ENCODE measurements at places on chromosomes 12 and 14.

DNA sequence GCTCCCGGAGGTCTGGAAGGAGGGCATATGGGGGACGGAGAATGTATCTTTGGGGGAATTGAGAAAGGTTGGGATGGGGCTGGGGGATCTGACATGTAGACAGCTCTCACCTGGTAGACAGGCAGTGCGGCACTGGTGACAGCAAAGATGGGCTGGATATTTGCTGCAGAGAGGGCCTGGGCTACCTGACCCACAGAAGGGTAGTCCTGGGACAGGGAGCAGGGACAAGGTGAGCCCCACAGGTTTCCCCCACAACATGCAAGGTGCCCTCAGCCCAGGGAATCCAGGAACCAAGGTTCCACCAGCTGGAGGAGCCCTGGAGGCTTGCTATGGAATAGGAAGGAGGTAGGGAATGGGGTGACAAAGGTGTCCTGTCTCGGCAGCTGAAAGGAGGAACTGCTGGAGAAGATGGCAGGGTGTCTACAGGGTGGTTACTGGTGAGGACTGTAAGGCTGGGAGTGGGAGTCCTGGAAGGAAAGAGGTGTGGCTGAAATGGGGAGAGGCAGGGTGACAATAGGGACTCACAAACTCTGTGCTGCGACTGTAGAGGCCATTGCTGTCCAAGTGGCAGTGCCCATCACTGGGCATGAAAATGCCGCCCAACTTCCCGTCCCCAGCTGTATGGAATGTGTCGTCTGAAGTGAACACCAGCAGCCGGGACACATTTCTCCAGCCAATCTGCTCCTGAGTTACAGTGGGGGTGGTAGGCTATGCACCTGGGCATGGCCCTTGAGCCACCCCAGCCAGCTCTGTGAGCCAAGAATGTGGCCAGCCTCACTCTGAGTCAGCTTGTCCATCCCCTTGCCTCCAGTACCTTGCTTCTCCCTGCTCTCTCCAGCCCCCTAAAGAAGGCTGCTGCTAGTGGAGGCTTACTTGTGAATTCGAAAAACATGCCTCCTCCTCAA is 11.3 kb downstream of the ITGB7 start:
- DNase-seq = no peak

DNA sequence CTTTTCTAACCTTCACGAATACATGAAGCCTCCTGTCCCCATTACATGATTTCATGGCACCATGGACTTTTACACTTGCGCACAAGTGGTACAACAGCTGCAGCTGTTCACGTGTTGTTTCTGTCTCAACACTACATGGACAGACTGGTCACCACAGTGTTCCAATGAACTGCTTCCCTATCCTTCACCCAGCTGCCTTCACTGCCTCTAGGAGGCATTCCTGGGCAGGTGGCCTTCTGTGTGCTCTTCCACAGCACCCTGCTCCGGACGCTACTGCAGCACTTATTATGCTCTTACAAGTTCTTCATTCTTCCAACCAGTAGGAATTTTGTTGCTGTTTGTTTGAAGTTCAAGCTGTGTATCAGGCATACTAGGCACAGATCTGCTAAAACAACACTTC is 1.5 kb downstream of the MTERF2 start:
- DNase-seq = no peak

DNA sequence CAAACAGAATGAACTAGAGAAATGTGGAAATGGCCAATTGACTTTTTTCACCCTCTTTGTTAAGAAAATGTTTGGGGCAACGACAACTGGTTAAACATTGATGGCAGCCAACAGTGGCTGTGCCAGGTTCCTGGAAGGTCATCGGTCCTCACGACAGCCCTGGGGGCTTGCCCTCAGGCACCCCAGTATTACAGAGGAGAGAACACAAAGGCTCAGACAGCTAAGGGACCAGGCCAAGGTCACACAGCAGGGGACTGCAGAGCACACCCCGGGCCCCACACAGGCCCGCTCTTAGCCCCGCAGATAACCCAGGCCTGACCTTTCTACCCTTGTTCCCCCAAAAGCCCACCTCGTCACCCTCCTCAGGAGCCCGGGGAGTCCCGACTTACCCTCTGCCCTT is 1.3 kb downstream of the TRPV4 start:
- no peak for DNase-seq

DNA sequence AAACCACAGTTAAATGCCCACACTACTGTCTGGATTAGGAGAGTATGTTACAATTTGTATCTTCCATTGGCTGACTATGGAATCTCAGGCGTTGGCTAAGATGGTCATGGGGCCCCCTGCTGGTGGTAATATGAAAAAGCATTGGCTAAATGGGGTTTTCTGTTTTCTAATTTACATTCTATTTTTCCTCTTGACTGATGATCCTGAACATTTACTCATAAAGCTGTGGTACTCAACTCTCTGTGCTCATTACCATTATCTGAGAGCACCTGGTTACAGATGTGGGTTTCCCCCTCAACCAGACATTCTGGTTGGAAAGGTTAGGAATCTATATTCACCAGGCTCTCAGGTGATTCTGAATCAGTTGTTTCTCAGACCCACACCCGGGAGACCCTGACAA is 64.8 kb downstream of the WSCD2 start:
- peak; percentile 39 for DNase-seq

DNA sequence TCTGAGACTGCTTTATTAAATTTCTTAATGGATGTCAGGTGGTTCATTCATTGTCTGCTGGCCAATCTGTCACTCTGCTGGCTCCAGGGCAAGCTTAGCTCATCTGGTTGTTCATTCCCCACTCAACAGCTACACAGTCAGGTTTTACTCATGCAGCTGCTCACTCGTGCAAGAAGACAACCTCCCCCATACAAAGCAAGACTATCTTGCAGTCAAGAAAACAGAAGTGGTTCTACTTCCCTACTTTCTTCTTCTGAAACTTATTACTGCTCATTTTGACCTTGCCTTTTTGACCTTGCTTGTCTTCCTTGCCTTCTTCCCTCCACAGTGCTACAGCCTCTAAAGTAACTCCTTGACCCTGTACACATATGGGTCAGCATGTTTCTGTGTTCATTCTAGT is 277.9 kb downstream of the SSPN start:
- no peak for DNase-seq

DNA sequence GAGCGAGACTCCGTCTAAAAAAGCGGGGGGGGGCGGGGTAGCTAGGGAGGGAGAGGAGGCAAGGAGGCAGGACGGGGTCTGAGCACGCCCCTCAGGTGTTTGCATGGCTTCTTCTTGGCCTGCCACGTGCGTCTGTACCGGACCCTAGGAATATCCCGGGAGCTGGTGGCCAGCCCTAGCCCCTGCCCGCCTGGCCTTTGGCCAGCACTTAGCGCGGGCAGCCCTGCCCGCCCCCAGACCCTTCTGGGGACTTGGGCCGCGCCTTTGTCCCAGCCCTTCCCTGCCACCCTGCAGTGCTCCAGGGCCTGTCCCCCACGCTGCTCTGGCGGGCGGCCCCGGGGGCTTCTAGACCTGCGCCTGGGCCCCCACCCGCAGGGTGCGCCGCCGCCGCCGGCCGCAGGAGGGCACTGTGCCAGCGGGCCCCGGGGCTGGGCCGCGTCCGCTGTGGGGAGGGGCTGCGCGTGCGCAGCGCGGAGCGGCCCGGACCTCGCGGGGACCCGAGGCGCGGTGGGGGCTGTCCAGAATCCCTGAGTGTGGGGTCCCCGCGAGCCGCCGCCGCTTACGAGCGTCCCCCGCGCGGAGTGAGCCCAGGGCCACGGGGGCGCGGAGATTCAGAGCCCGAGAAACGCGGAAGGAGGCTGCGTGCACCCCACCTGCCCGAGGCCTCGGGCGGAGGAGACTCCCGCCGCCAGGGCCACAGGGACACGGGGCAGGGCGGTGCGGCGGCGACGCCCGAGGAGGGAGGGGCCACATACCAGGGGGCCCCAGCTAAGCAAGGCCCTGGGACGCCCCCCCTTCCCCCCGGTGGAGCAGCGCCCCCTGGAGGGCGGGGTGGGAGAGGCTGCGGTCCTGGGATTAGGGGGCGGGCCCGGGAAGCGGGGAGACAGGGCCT is 21.0 kb downstream of the SLC25A29 start:
- DNase-seq = peak; percentile 83

- DNase-seq = no peak
These were observed 22.6 kb downstream of the LRCOL1 start for GRCh38 chr12:132587781-132588180.

GRCh38 chr12:56699020-56699661 is 11.1 kb upstream of the PTGES3 start:
- DNase-seq = no peak

DNA sequence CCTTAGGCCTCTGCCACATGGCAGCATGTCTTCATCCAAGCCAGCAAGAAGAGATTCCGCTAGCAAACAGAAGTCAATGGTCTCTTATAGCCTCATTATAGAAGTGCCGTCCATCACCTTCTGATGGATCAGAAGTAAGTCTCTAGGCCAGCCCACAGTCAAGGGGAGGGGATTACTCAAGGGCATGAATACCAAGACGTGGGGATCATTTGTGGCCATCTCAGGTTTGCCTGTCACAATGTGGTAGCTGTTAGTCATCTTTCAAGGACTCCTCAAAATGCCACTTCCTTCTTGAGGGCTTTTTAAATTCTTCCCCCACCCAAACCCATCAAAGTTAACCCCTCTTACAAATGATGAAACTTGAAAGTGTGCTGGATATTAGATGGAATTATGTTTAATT is 8.1 kb upstream of the ADCY6 start:
- peak; percentile 33 for DNase-seq

GRCh38 chr14:36591482-36591881 is 9.1 kb upstream of the NKX2-8 start:
- no peak for DNase-seq

DNA sequence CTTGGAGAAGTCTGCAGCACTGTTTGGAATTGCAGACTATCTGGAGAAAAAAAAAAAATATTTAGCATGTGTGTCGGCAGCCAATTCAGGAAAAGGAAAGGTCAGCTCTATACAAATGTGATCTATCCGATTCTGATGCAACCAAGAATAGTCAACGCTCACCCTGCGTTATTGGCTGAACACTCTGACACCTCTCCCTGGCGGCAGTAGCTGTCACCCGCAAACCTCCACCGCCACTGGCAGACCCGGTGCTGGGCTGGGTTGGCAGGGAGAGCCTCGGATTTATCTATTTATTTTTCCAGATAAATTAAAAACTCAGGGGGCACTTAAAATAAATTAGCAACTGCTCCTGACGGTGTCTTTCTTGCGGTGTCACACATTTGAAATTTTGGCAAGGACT is 409.7 kb downstream of the VRK1 start:
- no peak for DNase-seq

DNA sequence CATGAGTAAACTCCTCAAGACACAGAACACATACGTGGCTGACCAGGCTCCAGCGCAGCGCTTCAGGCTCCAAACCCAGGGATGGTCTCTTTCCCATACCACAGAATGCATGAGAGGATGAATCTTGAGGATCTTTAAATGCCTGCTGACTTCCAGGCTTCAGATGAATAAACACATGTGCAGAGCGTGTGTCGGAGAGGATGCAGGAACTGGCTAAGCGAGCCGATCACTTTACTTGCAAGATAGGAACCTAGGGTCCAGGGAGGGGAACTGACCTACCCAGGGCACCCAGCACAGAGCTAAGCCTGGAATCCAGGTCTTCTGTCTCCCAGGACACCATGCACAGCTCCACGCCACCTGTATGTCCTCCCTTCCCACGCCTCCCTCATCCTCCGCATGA is 209.8 kb downstream of the BCL11B start:
- DNase-seq = no peak

- DNase-seq = no peak
These were observed 39.1 kb downstream of the FRS2 start for GRCh38 chr12:69509308-69509736.

- DNase-seq = no peak
These were observed 367.3 kb downstream of the DUSP6 start for GRCh38 chr12:88985011-88985410.

DNA sequence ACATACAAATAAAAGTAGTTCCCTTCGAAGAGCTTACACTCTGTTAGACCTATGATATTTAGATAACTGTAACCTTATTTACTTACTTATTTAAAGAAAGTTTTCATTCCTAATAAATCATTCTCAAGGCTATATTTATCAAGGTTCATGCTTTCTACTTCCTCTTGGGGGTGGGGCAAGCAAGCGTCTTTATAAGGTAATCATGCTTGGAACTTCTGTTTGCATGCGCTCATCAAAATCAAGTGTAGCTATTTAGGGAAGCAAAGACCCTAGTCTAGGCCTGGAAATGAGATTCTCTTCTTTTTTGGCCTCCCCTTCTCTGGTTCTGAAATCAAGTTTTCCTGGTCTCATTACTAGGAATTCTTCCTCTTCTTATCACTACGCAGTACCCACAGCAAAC is 766 bp downstream of the RERG start:
- no peak for DNase-seq

DNA sequence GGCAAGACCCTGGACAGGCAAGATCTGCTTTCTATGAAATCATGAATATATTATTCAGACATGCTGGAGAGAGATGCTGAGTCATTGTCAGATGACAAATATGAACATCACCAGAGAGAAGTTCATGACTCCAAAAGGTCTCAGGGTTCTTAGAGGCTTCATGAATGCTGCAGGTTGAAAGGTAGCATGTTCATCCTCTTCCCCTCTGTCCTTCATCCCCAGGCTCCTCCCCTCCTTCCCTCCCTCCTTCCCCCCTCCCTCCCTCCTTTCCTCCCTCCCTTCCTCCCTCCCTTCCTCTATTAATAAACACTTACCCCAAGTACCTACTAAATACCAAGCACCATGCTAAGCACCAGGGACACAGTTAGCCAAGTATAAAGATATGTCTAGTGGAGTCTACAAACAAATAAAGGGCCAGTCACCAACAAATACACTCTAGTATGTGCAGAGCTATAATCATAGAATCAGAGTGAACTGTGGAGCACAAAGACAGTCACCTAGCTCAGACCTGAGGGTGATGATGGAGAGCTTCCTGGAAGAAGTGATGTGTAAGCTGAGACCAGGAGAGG is 46.2 kb downstream of the RPH3A start:
- no peak for DNase-seq

GRCh38 chr14:77738559-77739250 is 22.3 kb downstream of the SNW1 start:
- peak; percentile 33 for DNase-seq

- DNase-seq = no peak
These were observed 10.6 kb downstream of the ACVRL1 start for GRCh38 chr12:51917746-51918453.

- DNase-seq = no peak
These were observed 779.0 kb upstream of the FLRT2 start for GRCh38 chr14:84750763-84751554.

GRCh38 chr14:64279704-64280668 is 14.2 kb downstream of the ESR2 start:
- DNase-seq = peak; percentile 50

DNA sequence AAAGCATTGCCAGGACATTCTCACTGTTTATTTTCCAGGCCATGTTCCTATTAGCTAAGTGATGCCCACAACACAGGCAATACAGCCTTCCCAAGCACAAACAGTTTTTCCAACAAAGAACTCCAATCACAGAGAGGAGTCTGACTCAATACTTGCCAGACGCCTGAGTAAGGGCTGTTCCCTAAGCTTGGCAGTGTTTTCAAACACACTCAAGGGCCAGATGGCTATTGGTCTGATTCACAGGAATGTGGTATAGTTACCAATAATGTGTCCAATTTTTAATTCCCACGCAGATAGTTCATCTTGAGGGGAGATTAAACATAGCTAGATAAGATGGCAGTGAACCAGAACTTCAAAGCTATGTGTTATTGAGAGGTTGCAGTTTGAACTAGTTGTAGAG is 381.0 kb downstream of the SNAPC1 start:
- DNase-seq = no peak

GRCh38 chr12:101634724-101635123 is 40.0 kb downstream of the MYBPC1 start:
- no peak for DNase-seq

GRCh38 chr14:74637178-74637550 is 25.1 kb upstream of the LTBP2 start:
- DNase-seq = no peak
